ENCODE measurements at places on chromosomes 3 and 15.

- no peak for ATAC-seq
These were observed 204.1 kb upstream of the SUCLG2 start for GRCh38 chr3:67858492-67858891.

- no peak for ATAC-seq
These were observed 1298.6 kb downstream of the SI start for GRCh38 chr3:163779396-163780344.

- ATAC-seq, result no peak
These were observed 110.8 kb downstream of the MBNL1 start for GRCh38 chr3:152379415-152380042.

- no peak for ATAC-seq
These were observed 236.4 kb downstream of the XXYLT1 start for GRCh38 chr3:195034541-195034940.

- no peak for ATAC-seq
These were observed 4.1 kb downstream of the YEATS2 start for GRCh38 chr3:183701744-183702143.

DNA sequence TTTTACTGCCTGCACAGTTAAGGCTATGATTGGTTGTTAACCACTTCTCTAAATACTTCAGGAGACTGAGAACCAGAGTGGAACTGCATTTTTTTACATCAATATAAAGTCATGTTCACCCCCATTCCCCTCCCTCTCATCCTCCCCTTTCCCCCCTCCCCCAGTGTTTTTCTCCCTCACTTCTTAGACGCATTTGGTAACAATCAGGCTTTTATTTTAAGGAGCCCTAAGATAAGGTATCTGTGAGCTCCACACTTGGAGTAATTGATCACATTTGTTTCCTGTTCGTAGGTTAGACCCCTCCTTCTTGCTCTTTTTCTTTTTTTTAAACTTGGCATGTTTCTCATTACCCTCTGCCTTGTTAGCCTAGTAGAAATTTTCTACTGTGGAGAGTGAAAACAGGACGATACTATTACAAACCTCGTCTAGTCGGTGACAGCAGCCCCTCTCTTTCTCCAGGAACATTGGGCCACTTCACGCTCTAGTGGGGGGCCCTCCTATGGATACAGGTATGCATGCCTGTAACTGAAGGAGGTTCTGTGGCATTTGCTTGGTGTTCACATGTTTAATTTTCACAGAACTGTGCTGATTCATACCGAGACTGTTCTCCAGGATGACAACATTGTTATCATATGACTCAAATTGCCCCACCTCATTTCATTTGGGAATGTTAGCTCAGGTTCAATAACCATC is 314.4 kb downstream of the MECOM start:
- ATAC-seq, result no peak

DNA sequence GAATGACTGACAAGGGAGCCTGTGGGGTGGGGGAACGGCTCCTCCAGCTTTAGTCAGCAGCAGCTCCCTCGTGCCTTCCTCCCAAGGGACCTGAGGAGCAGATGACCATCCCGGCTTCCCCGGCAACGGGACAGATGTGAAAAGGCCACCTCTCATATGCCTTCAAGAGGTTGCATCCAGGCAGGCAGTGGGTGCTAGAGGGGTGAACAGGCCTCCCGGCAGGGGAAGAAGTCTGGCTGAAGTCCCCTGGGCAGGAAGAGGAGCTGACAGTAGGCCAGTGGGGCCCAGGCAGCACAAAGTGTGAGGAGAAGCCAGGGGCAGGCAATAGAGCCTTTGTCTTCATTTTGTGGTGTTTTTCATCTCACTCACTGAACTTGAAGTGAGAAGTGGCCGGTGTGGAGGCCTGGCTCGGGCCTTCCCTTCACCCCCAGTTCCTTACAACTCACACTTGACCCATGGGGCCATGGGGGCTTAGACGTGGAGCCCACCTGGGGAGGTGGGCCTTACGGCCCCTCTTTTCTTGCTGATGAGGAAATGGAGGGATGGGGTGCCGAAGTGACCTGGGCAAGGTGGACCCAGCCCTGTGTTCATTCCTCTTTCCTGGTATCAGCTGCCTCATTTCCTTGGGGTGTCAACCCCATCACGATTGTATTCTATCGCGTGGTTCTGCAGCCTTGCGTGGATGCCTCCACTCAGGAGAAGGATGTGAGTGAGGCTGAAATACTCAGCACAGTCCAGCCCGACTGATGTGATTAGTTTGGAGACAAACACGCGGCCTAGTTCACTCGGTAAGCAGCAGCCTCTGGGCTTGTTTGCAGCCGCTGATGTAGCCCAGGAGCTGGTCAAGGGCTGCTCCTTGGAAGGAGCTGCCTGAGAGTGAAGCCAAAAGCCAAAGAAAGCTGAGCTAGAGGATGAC is 115.5 kb upstream of the ALDH1A3 start:
- no peak for ATAC-seq

DNA sequence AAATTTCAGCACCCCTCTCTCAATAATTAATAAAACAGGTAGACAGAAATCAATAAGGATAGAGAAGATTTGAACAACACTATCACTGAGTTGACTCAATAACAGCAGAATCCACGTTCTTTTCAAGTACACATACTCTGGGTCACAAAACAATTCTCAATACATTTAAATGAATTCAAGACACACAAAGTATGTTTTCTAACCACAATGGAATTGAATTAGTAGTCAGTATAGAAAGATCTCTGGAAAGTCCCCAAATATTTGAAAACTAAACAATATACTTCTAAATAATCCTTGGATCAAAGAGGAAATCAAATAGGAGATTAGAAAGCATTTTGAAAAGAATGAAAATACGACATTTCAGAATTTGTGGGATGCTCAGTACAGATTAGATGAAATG is 40.0 kb downstream of the TKT start:
- ATAC-seq, result no peak

- no peak for ATAC-seq
These were observed 801.6 kb downstream of the CADM2 start for GRCh38 chr3:85760342-85760741.

- no peak for ATAC-seq
These were observed 108.3 kb downstream of the P3H2 start for GRCh38 chr3:190012314-190012782.

- ATAC-seq, result peak; percentile 98
These were observed 67.1 kb upstream of the CDV3 start for GRCh38 chr3:133506215-133506901.

DNA sequence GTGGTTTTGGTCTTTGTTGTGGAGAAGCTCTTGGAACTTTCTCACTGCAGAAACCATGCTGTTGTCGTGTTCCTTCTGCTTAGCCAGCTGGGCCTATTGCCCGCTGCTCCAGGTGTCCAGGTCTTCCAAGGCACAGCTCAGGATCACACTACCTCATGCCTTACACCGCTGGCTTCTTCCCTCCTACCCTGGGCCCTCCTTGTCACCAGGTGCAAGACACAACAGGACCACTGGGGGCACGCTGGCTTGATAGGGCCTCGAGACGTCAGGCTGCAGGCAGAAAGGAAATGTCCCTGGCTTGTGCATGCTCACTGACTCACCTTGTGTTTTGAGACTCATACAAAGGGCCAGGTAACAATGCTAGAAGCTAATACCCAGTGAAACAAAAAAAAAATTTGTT is 32.3 kb downstream of the PAQR9 start:
- ATAC-seq, result peak; percentile 67
